ENCODE measurements at places on chromosomes 7 and 10.

DNA sequence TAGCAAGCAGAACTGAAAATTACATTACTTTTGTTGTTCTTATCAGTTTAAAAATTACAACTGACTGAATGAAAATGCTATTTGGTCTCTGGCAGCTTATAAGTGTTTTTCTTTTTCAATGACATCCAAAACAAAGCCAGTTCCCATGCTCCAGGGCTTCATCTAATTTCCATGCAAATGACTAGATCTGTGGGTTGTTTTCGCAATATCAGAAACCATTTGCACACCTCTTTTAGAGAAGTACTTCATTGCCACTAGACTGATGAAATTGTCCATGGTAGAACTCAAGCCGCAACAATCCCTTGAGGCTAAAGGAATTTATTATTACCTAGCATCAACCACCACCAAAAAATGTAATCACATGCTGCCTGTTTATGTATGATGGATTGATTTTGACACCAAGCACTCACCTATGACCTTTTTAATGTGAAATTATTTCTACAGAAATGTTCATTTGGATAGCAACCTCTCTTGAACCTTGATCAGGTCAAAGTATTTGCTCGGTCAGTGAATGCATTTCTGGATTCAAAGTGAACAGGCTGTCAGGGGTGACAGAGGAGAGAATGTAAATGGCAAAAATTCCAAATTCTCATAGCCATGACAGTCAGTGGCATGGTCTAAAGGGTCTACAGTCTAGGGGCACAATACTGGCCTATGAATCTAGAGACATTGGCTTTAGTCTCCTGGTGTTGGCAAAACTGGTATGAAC, 769.3 kb downstream of the SORCS1 start:
- DNase-seq = no peak

- DNase-seq = no peak
Observed at GRCh38 chr10:131571865-131572264, 260.3 kb upstream of the TCERG1L start.

GRCh38 chr7:100155553-100156317, 2.8 kb downstream of the TRAPPC14 start:
- DNase-seq = no peak

- DNase-seq = no peak
Observed at GRCh38 chr10:128627811-128628210, 501.6 kb upstream of the MKI67 start.

GRCh38 chr7:74286131-74286530, 3.1 kb upstream of the CLIP2 start:
- DNase-seq = no peak

- no peak for DNase-seq
Observed at GRCh38 chr7:93148727-93149126, 542 bp upstream of the SAMD9L start.

GRCh38 chr10:122373721-122374120, 787 bp upstream of the PLEKHA1 start:
- peak; percentile 34 for DNase-seq

GRCh38 chr7:77415823-77416620, at the start of gene GSAP:
GSAP (minus strand) TSS chr7:77416349; CDS start chr7:77416321, 28 bp downstream.
- DNase-seq = no peak

GRCh38 chr7:150317748-150318444, 5.3 kb upstream of the LRRC61 start:
- no peak for DNase-seq

- DNase-seq = no peak
Observed at GRCh38 chr7:21587139-21587784, 44.4 kb downstream of the DNAH11 start.
